Ovary (tissue), 10 donors: ENCODE measurements at places on chromosomes 4 and X. TPM values are rescaled to one million over a fixed set of nuclear protein-coding genes. Genes with fewer than 3 reads are reported as not detected.

DNA sequence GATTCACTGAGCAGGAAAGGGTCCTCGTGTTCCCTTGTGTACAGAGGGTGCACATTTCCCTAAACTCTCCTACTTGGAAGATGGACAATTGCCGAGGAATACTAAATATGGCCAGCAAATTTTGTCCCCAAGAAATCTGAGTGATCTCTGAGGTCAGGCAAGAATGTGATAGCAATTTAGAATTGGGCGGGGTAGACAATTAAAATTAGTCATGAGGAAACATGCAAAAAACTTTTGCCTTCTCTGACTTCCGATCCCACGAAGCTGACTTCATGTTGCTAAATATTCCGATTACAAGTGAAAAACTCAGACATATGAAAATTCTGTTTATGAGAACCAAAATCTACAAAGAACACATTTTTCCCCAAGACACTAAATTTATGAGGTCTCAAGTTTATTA lies 453.9 kb upstream of the ZFP42 start:
- H3K4me1 ChIP-seq: no peaks in the 10 kb centered on the region
- H3K4me3 ChIP-seq: no peak overlapping the region
- no peak for DNase-seq
- H3K27ac ChIP-seq: no peak overlapping the region
- no peaks in the 10 kb centered on the region for H3K27me3 ChIP-seq

GRCh38 chrX:129318375-129318774 lies 204.9 kb downstream of the SMARCA1 start:
- no peak overlapping the region for H3K27ac ChIP-seq
- no peak for DNase-seq
- no peaks in the 10 kb centered on the region for H3K27me3 ChIP-seq
- H3K4me3 ChIP-seq: no peak overlapping the region
- H3K4me1 ChIP-seq: no peaks in the 10 kb centered on the region

DNA sequence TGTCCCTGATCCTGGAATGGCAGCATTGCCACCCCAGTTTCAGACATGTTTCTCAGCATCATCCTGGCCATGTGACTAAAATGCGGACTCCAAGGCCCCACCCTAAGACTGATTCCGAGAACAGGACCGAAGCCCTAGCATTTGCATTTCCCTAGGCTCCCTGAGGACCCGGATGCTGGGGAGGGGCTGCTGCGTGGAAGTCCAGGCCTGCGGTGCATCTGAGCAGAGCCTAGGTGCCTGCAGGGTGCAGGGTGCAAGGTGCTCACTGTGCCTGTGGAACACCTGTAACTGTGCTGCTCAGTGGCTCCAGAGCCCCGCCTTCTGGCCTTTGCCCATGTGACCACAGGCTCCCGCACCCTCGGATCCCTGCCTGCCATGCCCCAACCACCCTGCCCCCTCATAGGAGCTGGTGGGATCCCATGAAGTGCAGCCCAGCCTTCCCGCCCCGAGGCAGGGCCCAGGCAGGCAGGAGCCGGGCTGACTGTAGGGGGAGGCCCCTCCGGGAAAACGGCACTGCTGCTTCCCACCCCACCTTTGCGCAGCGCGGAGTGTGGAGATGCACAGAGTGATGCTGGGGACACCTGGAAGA lies 14.9 kb downstream of the PNMA6F start:
- H3K4me1 ChIP-seq: no peaks in the 10 kb centered on the region
- H3K27ac ChIP-seq: no peak overlapping the region
- no peaks in the 10 kb centered on the region for H3K36me3 ChIP-seq
- no peak overlapping the region for H3K4me3 ChIP-seq

DNA sequence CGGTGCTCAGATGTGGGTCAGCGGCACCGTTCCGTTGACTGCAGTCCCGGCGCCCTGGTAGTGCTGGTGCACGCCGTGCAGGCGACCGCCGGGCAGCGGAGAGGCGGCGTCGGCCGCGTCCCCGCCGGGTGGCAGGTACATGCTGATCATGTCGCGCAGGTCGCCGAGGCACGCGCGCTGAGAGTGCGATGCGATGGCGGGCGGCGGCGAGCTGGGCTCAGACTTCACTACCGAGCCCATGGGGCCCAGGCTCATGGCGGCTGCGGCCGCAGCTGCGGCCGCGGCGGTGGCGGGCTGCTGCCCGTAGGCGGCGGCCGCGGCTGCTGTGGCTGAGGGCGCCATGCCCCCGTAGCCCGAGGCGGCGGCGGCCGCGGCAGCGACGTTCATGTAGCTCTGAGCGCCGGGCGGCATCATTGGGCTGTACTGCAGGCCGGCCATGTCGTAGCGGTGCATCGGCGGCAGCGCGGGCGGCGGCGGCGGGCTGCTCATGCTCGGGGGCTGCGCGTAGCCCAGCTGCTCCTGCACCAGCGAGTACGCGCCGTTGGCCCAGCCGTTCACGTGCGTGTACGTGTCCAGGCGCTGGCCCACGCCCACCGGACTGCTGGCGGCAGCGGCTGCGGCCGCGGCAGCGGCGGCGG lies 1.0 kb downstream of the SOX3 start:
- H3K27ac ChIP-seq: no peak overlapping the region
- DNase-seq: no peak
- H3K4me1 ChIP-seq: no peaks in the 10 kb centered on the region
- no peak overlapping the region for H3K4me3 ChIP-seq
- H3K36me3 ChIP-seq: no peaks in the 10 kb centered on the region
- no peaks in the 10 kb centered on the region for H3K27me3 ChIP-seq

GRCh38 chrX:150573106-150573505 lies 4.7 kb downstream of the MTM1 start:
- H3K27ac ChIP-seq: no peak overlapping the region
- no peak overlapping the region for H3K4me3 ChIP-seq
- no peak for DNase-seq
- H3K27me3 ChIP-seq: no peaks in the 10 kb centered on the region
- no peaks in the 10 kb centered on the region for H3K36me3 ChIP-seq

DNA sequence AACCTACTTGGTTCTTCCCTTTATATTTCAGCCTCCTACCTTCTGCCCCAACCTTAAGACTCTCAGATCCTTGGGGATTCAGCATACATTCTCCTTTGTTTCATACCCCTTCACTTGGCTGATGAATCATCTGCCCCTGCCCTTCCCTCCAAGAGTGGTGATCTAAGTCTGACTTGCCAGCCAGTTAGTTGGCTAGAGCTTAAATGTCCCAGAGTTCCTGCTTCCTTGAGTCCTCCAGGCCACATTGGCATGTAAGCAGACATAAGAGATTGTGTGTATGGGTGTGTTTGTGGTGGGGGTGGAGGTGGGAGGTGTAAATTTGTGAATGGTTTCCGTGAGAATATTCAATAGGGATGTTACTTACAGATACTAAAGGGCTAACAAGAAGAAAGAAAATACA lies 3.7 kb upstream of the TEX13D start:
- no peaks in the 10 kb centered on the region for H3K27me3 ChIP-seq
- no peak overlapping the region for H3K4me3 ChIP-seq
- no peaks in the 10 kb centered on the region for H3K4me1 ChIP-seq
- no peak overlapping the region for H3K27ac ChIP-seq
- no peaks in the 10 kb centered on the region for H3K36me3 ChIP-seq
- no peak for DNase-seq

- H3K27ac ChIP-seq: no peak overlapping the region
- H3K36me3 ChIP-seq: no peaks in the 10 kb centered on the region
- no peak overlapping the region for H3K4me3 ChIP-seq
- DNase-seq: no peak
- H3K27me3 ChIP-seq: no peaks in the 10 kb centered on the region
Observed at GRCh38 chr4:27027428-27027827, 166.8 kb downstream of the STIM2 start.

DNA sequence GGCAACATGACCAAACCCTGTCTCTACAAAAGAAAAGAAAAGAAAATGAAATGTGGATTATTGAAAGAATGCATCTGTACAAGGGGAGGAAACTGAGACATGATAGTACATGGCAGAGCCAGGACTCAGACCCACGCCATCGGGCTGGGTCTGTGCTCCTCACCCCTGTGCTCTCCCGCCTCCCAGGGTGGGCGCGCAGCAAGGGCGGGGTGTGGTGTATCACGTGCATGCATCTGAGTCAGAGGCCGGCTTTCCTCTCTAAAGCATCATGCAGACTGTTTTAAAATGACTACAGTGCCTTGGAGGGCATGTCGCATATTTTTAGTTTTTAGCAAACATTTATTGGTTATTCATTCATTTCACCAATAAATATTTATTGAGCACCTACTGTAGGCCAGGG lies 47.8 kb downstream of the HTT-AS start:
- no peak overlapping the region for H3K4me3 ChIP-seq
- no peaks in the 10 kb centered on the region for H3K36me3 ChIP-seq
- no peaks in the 10 kb centered on the region for H3K27me3 ChIP-seq
- H3K27ac ChIP-seq: no peak overlapping the region
- no peaks in the 10 kb centered on the region for H3K4me1 ChIP-seq
- DNase-seq: no peak

DNA sequence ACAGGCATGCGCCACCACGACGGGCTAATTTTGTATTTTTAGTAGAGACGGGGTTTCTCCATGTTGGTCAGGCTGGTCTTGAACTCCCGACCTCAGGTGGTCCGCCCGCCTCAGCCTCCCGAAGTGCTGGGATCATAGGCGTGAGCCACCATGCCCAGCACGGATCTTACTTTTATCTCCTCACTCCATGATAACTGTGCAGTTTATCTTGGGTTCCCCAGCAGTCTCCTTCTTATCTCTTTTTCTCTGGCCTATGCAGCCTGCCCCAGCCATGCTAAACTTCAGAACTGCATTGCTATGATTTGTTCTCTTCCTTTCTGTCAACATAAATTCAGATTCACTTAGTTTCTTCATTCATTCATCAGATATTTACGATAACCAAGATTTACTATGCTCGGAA lies 22.4 kb downstream of the PAGE1 start:
- H3K4me1 ChIP-seq: no peaks in the 10 kb centered on the region
- H3K4me3 ChIP-seq: no peak overlapping the region
- no peaks in the 10 kb centered on the region for H3K36me3 ChIP-seq
- no peak overlapping the region for H3K27ac ChIP-seq

Gene GC
- total RNA-seq: not detected

Gene SLIT2
- 10.1 TPM for total RNA-seq

Gene AR
- 23.7 TPM for total RNA-seq

Gene NUDT9
- 14.1 TPM for total RNA-seq

DNA sequence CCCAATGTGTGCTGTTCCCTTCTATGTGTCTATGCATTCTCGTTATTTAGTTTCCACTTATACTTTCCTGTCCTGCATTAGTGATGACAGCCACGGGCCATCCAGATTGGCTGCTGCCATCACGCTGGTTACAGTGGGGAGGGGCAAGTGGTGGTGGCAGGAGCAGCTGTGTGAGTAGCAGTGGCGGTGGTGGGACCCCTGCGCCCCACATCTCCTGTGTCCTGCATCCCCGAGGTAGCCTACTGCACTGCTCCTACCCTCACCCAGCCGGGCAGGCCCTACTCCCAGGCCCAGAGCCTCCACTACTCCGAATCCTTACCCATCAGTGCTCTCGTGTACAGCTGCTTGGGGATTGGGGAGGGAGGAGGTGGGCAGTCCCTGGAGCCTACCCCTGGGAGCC lies 798.7 kb upstream of the AGA start:
- H3K4me1 ChIP-seq: no peaks in the 10 kb centered on the region
- H3K4me3 ChIP-seq: no peak overlapping the region
- H3K27ac ChIP-seq: no peak overlapping the region
- H3K36me3 ChIP-seq: no peaks in the 10 kb centered on the region
- DNase-seq: no peak
- no peaks in the 10 kb centered on the region for H3K27me3 ChIP-seq

Gene DIPK2B
- 6.6 TPM for total RNA-seq

DNA sequence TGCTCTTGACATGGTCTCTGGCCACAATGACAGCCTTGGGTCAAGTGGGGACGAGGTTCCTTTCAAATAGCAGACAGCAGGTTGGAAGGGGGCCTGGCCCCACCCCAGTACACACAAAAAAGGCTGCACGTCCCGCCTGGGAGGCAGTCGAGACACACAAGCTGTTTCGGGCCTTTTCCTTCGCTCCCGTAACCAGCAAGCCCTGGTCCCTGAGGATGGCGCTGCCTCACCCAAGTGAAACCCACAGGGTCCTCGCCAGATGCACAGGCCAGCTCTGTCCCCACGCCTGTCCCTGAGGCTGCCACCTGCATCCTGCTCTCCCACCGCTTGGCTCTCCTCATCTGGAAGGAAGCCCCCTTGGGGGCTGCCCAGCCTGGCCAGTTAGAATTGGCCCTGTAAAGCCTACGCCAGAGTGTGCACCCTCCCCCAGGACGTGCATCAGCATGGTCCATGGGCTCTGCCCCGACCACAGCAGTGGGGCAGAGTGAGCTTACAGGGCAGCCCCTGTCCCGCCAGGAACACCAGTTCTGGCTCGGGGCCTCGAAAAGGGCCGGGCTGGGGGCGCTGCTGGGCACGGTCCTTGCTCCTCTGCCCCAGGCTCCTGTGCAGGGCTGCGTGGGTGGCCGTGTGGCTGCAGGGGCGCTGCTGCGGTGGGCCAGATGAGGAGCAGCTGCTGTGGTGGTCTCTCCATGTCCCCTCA lies 2.0 kb downstream of the CPLX1 start:
- DNase-seq: no peak
- no peak overlapping the region for H3K27ac ChIP-seq
- no peaks in the 10 kb centered on the region for H3K4me1 ChIP-seq
- peaks cover 12% of the 10 kb centered on the region for H3K27me3 ChIP-seq
- H3K36me3 ChIP-seq: no peaks in the 10 kb centered on the region

DNA sequence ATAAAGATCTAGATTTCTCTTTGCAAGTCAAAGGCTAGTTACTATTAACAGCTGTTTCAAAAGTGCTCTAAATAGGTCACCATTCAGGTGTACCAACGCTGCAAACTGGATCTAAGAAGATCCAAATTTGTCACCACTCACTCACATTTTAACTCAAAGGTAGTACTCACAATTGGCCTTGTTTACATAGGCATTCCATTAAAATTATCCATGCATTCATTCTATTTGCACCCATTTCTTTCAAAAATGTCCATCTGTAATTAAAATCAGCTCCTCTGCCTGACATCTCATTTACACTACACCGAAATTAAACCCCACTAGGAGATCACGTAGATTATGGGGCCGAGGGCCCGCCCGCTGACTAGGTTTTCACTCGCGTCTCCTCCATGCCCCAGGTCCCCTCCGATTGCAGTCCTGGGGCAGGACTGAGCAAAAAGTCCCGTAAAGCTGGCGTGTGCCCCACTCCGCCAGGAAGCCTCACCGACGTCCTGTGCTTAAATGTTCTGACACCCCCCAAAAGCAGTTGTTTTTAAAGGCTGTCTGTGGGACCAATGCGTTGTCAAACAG lies 1.3 kb upstream of the ING2 start:
- peak overlapping the region; percentile 97 for H3K27ac ChIP-seq
- H3K36me3 ChIP-seq: no peaks in the 10 kb centered on the region
- peaks cover 1% of the 10 kb centered on the region for H3K4me1 ChIP-seq
- no peaks in the 10 kb centered on the region for H3K27me3 ChIP-seq
- DNase-seq: no peak

GRCh38 chrX:30141966-30142365 lies 73.4 kb upstream of the MAGEB2 start:
- no peaks in the 10 kb centered on the region for H3K4me1 ChIP-seq
- no peak overlapping the region for H3K4me3 ChIP-seq
- DNase-seq: no peak
- H3K27me3 ChIP-seq: no peaks in the 10 kb centered on the region

Gene AASDH
- 9.4 TPM for total RNA-seq

Gene GASK1B
- total RNA-seq: 78.1 TPM
